Upper lobe of left lung (tissue), 6 donors: ENCODE measurements at places on chromosomes 5 and 9. TPM values are rescaled to one million over a fixed set of nuclear protein-coding genes. Genes with fewer than 3 reads are reported as not detected.

DNA sequence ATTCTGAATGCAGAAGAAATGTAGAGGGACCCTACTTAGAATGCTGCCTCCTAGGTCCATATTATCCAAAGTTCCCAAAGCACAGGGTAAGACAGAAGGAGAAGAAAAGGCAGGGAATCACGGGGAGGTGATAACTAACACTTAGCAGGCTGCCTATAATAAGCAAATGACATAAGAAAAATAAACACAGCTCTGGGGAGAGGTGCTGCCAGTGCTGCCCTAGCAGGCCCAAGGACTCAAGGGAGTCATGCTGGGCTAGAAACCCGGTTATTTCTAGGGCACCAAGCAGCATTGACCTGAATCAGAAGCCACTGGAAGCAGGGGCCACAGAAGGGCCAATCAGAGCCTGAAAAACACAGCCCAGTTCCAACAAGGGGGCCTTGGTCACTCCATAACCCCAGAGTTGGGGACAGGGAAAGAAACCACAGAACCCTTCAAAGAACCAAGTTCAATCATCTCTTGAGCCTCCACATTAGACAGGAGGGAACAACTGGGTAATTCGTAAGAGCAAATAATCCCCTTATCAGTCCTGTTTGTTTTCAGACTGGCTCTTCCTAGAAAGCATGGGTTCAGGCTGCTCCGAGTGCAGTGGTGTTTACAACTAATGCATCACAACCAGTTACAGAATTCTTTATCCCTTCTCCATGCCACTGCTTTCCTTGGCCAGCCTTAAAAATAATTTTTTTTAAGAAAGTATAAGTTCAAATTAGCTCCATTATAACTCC lies 24.0 kb downstream of the NRG2 start:
- no peaks in the 10 kb centered on the region for H3K36me3 ChIP-seq
- no peak for DNase-seq
- no peaks in the 10 kb centered on the region for H3K4me1 ChIP-seq
- H3K4me3 ChIP-seq, result no peak overlapping the region
- no peaks in the 10 kb centered on the region for H3K27me3 ChIP-seq
- no peak overlapping the region for H3K27ac ChIP-seq

- DNase-seq, result peak; percentile 89
- H3K27me3 ChIP-seq, result no peaks in the 10 kb centered on the region
- H3K4me3 ChIP-seq, result peak within 1 kb of the TSS; percentile 80
- peak within 1 kb of the TSS; percentile 76 for H3K27ac ChIP-seq
- H3K36me3 ChIP-seq, result no peaks in the 10 kb centered on the region
- H3K4me1 ChIP-seq, result peaks cover 20% of the 10 kb centered on the region
These were observed at the start of gene RECK for GRCh38 chr9:36036780-36037548. Gene RECK (plus strand): TSS chr9:36036913. CDS start chr9:36036999, 86 bp downstream.

- H3K36me3 ChIP-seq, result no peaks in the 10 kb centered on the region
- no peaks in the 10 kb centered on the region for H3K4me1 ChIP-seq
- no peak overlapping the region for H3K27ac ChIP-seq
- no peak for DNase-seq
- no peak overlapping the region for H3K4me3 ChIP-seq
- H3K27me3 ChIP-seq, result no peaks in the 10 kb centered on the region
These were observed 88.3 kb downstream of the LHFPL2 start for GRCh38 chr5:78560000-78560855.

- H3K4me3 ChIP-seq, result no peak overlapping the region
- H3K4me1 ChIP-seq, result peaks cover 8% of the 10 kb centered on the region
- no peaks in the 10 kb centered on the region for H3K27me3 ChIP-seq
These were observed 60.9 kb downstream of the RAI14 start for GRCh38 chr5:34716986-34717385.

DNA sequence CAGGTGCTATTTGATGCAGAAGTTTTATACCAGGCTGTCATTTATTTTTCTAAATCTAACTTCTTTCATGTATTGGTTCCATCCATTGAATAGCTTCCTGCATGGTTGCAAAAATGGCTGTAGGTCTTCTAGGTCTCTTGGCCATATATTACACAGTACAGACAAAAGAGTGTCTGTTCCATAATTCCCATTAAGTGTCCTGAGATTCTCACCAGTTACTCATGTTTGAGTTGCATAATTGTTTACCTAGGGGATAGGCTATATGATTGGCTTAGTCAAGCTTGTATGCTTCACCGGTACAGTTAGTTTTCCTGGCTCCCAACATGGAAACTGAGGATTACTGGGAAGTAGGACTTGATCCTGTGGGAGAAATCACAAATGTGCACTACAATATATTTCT lies 399.4 kb upstream of the NUDT12 start:
- H3K27me3 ChIP-seq, result no peaks in the 10 kb centered on the region
- no peaks in the 10 kb centered on the region for H3K36me3 ChIP-seq
- no peak for DNase-seq
- H3K4me3 ChIP-seq, result no peak overlapping the region
- no peaks in the 10 kb centered on the region for H3K4me1 ChIP-seq

- no peaks in the 10 kb centered on the region for H3K27me3 ChIP-seq
- no peaks in the 10 kb centered on the region for H3K36me3 ChIP-seq
- no peak overlapping the region for H3K27ac ChIP-seq
These were observed 270.4 kb downstream of the EFNA5 start for GRCh38 chr5:107400328-107400727.

The ARID3C gene
- not detected for total RNA-seq

DNA sequence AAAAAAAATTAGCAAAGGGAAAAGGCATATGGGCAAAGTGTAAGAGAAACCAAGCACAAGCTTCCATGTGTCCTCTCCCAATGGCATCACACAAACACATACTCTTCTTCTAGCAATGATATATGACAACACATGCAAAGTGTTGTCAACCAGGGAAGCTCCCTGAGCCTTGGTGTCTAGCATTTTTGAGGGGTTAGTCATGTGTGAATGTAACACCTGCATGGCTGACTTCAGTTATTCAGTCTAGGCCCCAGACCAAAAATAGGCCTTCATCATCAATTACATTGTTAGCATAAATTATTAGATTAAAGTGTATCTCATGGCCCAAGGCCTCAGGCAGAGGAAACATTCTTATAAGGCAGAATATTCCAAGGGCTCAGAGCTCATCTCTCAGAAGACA lies 450.0 kb downstream of the TLE1 start:
- H3K27ac ChIP-seq, result no peak overlapping the region
- DNase-seq, result no peak
- no peaks in the 10 kb centered on the region for H3K36me3 ChIP-seq
- no peak overlapping the region for H3K4me3 ChIP-seq

DNA sequence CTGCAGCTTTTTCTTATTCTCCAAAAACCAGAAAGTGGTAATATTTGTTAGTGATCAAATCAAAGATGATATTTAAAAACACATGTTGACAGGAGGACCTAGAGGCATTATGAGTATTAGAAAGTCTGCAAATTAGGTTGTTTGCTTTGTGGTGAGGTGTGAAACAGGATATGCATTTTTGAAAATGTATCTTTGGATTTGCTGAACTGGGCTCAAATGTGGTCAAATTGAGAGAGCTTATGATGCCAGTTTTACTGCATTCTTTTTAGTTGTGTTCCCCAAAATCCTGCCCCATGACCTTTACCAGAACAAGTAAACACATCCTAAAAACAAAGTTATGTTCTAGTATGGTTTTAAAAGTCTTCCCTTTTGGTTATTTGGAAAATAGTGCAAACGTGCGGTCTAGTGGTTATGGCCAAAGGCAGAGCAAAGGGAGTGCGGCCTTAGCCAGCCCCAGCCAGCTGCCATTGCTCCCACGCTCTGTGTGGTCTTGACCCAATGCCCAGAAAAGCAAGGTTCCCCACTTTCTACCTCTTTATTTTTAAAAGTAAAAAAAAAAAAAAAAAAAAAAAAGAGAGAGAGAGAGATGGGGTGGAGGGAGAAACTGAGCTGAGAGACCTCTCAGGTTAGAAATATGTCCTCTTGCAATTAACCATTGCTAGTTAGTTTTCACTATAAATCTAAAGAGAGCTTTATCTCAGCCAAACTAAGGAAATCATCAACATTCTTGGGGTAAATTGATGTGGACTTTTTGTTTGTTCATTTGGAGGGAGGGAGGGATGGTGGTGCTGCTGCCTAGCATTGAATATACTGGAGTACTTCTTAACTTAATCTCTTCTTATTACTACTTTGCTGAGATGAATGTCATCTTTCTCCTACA lies 176.6 kb downstream of the ARHGAP26 start:
- H3K4me1 ChIP-seq, result no peaks in the 10 kb centered on the region
- H3K36me3 ChIP-seq, result no peaks in the 10 kb centered on the region
- DNase-seq, result no peak
- no peak overlapping the region for H3K27ac ChIP-seq
- no peak overlapping the region for H3K4me3 ChIP-seq

The PTGS1 gene
- 9.6 TPM for total RNA-seq

DNA sequence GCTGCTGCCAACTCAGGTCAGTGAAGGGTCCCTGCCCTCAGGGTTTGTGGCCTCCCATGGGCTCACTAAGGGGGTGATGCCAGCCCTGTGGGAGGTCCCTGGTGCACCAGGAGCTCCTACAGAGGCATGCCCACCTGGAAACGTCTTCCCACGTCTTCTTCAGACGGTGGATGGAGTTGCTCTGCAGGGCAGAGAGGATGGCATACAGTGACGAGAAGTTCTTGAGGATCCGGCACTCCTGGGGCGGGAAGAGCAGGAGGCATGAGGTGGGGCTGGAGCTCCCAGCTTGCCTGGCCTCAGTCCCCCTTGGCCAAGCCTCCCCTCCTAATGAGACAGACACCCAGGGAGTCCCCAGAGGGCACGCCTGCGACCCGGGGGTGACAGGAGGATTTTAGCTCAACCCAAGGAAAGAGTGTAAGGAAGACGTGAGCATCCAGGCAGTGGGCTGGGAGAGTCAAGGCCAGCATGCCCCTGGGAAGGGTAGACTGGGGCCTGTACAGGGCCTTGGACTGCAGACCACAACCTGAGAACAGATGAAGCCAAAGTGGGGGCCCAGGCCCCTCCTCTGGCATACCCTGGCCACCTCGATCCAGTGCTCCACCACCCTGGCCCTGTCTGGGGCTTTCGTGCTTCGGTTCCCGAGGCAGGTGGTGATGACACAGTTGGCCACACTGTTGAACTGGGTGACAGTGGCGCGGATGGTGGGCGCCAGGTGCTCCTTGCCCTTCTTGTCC lies 14.4 kb downstream of the RALGDS start:
- DNase-seq, result peak; percentile 16
- peaks cover 2% of the 10 kb centered on the region for H3K4me1 ChIP-seq
- no peak overlapping the region for H3K27ac ChIP-seq
- H3K27me3 ChIP-seq, result no peaks in the 10 kb centered on the region
- peaks cover 94% of the 10 kb centered on the region for H3K36me3 ChIP-seq

DNA sequence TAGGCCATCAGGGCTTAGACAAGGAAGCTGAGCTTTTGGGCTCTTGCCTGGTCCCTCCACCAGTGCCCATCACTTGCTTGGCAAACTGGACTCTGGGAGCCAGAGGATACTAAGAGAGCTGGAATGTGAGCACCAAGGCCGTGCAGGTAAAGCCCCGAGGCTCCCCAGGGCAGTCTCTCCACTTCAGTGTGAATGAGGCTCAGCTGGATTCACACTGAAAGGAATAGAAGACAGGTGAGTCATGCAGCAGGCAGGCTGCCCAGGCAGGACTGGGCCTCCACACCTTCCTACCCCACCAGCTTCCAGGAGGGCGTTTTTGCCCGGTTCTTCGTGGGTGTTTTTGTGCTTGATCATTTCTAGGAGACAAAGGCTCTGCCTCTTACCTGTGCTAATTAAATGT lies 7.3 kb upstream of the CTSV start:
- no peaks in the 10 kb centered on the region for H3K36me3 ChIP-seq
- peak; percentile 59 for DNase-seq
- no peaks in the 10 kb centered on the region for H3K4me1 ChIP-seq
- H3K27ac ChIP-seq, result no peak overlapping the region
- no peak overlapping the region for H3K4me3 ChIP-seq
- H3K27me3 ChIP-seq, result no peaks in the 10 kb centered on the region

DNA sequence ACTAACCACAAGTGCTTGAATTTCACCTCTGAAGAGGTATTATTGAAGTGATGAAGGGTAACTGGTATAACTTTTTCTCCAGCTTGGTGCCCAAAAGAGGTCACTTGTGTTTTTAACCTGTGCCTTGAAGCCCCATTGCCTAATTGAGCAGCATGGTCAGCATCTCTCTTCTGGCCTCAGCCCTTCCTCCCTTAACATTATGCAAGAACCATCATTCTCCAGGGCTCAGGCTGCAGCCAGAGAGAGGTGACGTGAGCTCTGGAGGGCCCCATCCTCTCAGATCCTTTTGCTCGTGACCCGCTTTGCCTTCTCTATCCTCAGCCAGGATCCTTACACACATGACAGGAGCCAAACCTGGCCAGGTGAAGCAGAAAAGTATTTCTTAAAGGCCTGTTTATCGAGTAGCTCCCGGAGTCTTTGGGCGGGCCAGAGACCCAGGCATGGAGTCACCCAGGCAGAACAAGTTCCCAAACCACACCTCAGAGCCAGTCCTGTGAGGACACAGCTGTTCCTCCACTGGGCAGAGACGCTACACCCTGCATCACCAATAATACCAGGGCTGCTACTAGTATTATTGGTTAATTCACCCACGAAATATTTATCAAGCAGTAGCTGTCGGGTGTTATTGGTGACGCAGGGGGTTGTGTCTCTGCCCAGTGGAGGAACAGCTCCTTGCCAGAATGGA lies 29.6 kb upstream of the BOD1 start:
- peak overlapping the region; percentile 37 for H3K27ac ChIP-seq
- DNase-seq, result no peak
- no peaks in the 10 kb centered on the region for H3K27me3 ChIP-seq
- no peaks in the 10 kb centered on the region for H3K36me3 ChIP-seq
- no peak overlapping the region for H3K4me3 ChIP-seq

The EIF4E1B gene
- not detected for total RNA-seq

DNA sequence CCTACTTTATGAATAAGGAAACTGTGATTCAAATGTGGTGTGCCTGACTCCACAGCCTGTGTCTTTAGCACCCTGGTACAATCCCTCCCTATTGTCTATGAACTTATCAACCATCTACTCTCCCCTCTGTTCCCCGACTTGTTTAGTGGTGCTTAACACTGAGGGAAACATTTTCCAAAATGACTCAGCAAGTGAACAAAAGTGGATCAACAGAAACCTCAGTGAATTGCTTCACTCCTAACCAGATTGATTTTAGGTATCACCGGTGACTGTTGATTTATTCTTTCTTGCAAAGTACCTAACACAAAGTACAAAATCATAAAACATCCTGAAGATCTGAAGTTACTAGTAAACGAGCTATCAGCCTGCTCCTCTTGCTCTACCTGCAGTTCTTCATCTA lies 42.1 kb upstream of the RAPGEF6 start:
- H3K4me1 ChIP-seq, result peaks cover 14% of the 10 kb centered on the region
- no peak overlapping the region for H3K27ac ChIP-seq
- no peak overlapping the region for H3K4me3 ChIP-seq
